ENCODE measurements at places on chromosomes 16 and 17.

GRCh38 chr16:52781005-52781630 lies 234.2 kb upstream of the TOX3 start:
- DNase-seq, result no peak

DNA sequence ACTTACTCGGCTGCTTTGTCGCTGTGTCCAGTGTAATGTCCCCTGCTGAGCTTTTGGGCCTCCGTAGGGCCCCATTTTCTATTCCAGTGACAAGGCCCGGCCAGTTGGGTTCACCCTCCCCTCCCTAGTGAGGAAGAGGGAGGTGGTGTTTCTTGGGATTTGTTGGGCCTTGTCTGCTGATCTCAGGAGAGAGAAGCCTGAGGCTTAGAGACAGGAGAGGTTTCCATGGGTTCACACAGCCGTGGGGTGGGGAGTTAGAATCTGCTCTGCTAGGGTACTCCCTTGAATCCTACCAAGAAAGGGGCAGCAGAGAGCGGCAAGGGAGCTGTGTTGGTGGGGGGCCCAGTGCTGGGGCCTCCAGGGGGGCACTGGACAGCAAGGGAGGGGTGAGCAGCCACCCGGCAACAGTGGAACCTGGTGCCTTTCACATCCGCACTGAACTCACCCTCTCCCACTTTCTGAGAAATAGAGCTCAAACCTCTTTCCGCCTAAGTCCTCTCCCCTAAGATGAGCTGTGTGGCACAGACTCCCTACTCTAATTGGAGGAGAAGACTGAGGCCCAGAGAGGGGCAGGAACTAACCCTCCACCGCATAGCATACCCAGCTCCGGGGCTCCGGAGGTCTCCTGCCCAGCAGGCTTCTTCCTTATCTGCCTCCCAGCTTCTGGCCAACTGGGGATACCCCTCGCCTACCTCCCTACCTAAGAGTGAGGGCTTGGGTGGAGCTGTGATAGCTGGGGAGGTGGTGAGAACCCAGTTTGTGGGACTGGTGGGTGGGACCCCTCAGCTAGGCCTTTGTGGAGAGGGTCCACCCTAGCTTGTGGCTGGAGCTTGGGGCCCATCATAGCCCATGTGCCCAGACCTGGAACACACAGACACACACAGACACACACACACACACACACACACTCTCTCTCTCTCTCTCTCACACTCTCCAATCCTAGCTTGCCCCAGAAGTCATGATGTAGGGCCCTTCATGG lies 6.8 kb downstream of the TBKBP1 start:
- no peak for DNase-seq

DNA sequence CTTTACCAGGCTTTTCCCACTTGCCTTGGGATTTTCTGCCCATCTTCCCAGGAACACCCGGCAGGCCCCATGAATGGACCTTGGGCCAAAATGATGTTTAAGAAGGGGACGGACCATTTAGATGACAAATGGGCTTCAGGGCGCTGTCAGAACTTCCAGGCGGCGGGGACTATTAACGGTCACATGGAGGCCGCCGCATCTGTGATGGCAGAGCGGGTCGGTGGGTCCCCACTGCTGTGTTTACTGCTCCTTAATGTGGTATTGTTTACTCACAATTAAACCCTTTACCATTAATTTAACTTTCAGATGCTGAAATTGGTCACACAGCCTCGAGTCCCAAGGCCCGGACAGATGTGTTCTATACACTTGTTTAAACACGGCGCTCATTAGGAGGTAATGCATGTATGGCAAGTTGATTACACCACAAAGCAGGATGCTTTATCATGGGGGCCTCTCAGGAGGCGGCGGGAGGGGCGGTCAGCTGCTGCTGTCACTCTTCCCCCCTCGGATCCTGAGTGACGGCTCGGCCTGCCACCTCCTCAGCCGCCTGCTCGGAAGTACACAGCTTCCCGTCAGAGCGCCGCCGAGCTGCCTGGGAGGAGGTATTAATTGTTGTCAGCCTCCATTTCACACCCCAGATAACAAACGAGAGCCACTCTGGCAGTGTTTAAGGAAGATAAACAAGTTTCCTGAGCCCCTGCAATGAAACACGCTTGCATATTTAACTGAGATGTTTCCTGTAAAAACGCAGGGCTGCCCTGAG lies 83.9 kb upstream of the IRX3 start:
- no peak for DNase-seq

DNA sequence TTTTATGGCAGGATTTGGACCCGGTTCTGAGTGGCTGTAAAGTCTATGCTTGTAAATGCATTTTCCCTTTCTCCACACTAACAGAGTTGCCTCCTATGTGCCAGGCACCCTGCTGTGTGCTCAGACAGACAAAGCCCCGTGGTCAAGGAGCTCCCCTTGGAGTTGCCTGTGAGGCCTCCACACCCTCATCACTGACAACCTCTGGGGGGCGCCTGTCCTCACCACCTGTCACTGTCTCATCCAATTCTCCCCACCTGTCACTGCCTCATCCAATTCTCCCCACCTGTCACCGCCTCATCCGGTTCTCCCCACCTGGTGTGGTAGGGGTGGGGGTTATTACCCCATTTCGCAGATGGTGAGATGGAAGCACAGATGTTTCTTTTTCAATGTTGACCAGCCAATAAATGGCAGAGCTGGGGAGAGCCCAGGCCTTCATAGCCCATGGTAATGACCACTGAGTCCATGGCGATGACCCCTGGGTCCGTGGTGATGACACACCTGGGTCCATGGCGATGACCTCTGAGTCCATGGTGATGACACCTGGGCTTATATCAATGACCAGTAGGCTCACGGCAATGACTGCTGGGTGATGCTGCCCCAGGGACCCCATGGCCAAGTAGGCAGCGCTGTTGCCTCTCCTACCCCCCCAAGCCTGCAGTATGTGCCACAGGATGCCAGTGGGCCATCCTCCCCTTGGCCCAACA lies 150.1 kb downstream of the IRF8 start:
- DNase-seq, result no peak

DNA sequence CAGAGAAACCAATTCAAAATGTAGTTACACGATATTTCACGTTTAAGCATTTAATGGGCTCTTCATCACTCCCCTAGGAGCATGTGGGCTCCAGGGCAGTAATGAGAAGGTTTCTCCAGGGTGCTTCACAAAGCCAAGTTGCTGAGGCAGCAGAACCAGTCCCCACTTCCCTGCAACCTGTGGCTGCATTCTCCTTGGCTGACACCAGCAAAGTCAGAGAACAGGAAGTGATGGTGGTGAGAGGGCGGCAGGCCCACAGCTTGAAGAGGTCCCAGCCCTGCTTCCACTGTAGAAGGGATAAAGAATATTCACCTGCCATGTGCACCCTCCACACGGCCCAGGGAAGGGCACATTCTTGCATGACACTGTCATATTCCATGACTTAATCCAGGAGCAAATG lies 133.2 kb downstream of the CBLN1 start:
- DNase-seq, result no peak

DNA sequence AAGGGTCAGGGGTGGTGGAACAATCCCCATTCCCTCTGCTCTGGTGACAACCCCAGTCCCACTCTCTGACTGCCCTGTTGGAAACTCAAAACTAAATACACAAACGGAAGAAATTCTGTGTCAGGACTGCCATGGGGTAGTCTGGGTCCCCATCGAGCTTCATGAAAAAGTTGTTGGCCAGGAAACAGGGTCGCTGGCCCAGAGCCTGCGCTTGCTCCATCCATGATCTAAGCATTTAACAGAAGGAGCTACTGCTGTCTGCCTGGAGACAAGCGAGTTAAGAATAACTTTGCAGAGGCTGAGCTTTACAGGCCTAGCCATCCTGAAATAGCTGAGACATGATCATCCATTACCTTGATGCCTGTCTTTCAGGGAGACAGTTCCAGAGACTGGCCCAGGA lies 32.4 kb upstream of the MYH10 start:
- DNase-seq, result no peak

GRCh38 chr16:13441675-13442074 lies 478.3 kb upstream of the ERCC4 start:
- DNase-seq, result no peak

- DNase-seq, result no peak
Observed at GRCh38 chr17:80917716-80918560, 73.7 kb upstream of the CHMP6 start.

DNA sequence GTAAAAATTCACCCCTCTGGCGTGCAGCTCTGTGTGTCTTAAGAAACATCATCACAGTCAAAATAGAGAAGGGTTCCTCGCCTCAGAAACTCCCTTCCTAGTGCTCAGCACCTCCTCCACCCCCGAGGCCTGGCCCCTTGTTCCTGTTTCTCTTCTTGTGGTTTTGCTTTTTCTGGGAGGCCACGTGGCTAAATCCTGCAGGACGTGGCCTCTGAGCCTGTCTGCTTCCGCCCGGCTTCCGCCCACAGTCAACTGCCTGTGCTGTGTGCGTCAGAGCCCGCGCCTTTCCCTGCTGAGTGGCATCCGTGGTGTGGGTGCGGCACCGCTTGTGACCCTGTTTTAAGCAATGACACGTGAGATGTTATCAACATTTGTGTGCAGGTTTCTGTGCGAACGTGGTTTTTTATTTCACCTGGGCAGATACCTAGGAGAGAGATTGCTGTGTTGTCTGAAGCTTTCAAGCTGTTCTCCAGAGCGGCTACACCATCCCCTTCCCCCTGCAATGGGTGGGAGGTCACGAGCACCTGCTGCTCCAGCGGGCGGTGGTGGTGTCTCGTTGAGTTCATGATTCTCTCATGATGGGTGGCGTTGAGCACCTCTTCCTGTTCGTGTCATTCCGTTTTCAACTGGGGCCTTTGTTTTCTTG lies 21.7 kb downstream of the ACSF3 start:
- DNase-seq, result no peak

DNA sequence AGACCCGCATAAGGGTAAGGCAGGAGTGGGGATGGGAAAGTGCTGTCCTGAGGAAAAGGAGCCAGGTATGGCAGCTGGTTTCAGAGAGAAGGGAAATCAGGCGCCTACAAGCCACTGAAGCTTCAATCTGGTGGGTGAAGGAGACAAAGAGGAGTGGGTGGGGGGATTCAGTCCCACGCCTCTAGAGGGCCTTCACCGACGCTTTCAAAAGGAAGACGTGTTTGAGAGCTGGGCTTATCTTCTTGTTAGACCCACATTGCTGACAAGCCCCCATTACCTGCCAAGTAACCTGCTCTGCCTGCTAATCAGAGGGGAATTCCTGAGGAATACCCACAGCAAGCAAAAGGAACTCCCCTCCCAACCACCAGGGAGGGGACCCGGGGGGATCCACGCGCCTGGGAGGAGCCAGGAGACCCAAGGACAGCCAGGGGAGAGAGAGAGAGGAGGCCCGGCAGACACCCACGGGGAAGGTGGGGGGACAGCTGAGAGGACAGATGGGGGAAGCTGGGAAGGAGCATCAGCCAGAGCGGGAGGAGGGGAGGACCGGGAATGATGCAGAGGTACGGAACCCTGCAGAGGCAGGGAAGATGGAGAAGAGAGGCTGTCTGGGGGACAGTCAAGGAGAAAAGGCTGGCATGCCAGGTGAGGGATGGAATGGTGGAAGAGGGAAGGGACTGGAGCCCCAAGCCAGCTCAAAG lies 1.0 kb downstream of the MTMR4 start:
- DNase-seq, result no peak

DNA sequence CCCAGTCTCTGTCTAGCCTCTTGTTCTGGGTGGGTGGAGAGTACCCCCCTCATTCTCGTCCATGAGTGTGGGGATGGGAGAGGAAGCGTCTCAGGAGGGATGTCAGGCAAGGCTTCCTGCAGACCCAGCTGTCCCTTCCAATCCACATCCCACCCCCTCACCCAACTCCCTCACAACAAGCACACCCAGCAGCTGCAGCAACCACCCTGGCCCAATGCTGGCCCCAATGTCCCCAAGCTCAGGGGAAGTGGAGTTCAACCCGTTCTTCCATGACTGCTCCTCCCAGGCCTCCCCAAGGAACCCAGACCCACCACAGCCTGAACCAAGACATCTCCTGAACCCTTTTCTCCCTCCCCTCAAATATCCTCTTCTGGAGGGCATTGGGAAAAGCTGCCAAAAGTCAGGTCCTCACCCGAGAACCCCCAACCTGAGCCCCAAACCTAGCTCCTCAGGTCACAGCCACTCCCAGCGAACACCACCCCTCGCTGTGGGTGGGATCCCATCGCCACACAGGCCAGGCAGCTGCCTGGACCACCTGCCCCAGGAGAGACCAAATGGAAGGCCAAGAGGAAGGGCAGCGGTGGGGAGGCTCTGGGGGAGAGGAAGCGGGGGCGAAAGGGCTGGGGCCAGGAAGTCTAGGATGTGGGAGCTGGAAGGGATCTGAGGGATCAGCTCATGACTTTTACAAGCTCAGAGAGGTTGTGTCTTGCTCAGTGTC lies 47.6 kb downstream of the FZD2 start:
- no peak for DNase-seq

DNA sequence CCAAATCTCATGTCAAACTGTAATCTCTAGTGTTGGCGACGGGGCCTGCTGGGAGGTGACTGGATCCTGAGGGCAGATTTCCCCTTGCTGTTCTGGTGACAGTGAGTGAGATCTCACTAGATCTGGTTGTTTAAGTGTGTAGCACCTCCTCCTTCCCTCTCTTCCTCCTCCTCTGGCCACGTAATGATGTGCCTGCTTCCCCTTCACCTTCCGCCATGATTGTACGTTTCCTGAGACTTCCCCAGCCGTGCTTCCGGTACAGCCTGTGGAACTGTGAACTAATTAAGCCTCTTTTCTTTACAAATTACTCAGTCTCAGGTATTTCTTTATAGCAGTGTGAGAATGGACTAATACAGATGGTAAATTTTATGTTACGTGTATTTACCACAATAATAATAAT lies 49.2 kb downstream of the METTL16 start:
- no peak for DNase-seq

- no peak for DNase-seq
Observed at GRCh38 chr17:78349891-78350642, 9.8 kb downstream of the SOCS3 start.

- no peak for DNase-seq
Observed at GRCh38 chr17:17119533-17119932, 77.3 kb downstream of the MPRIP start.

GRCh38 chr17:3318336-3318735 lies 20.2 kb upstream of the OR3A1 start:
- no peak for DNase-seq

DNA sequence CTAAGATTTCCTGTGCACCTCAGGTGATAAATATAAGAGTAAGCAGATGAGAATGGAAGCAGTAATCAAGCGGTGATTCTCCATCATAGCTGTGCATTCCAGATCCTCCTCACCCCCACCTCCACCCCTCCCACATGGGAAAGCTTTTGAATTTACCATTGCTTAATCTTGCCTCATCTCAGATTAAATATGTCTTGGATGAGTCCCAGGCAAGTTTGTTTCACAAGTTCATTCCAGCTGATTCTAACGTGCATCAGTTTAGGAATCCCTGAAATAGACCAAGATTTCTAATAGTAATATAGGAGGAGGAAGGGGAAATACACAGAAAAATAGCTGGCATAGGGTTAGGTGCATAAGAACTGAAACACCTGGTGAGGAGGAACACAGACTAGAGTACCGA lies 396.2 kb upstream of the KIF2B start:
- DNase-seq, result no peak

- DNase-seq, result no peak
Observed at GRCh38 chr16:50684823-50685461, 3.8 kb upstream of the SNX20 start.

GRCh38 chr17:48295362-48296288 lies 134.4 kb downstream of the SKAP1 start:
- no peak for DNase-seq
